ENCODE measurements at places on chromosomes 13 and 19.
A peak's percentile ranks its signal among the peaks of the same experiment; 100 is the strongest.

DNA sequence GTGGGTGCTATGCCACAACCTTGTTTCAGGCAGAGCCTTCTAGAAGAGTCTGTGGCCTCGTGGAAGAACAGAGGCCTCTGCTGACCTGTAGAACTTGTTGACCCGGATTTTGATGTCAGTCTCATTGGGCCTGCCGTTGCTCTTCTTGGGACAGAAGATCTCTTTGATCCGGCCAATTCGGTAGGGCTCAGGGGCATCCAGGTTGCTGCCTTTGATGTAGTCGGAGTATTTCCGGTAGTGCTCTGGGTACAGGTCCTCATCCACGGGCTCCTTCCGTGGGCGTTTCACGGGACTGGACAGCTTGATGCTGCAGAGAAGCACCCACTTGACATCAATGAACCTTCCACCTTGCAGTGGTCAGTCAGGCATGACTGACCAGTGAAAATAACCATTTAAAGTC is 24.0 kb upstream of the EIF3G start:
- no peak overlapping the region for H3K27ac ChIP-seq
- no peak for DNase-seq
- H3K36me3 ChIP-seq: no peaks in the 10 kb centered on the region

- H3K4me3 ChIP-seq: peak overlapping the region; percentile 56
- DNase-seq: no peak
- peaks cover 28% of the 10 kb centered on the region for H3K4me1 ChIP-seq
Observed at GRCh38 chr19:52942386-52943133, 19.3 kb upstream of the ZNF888 start.

- no peak overlapping the region for H3K27ac ChIP-seq
- H3K4me3 ChIP-seq: no peak overlapping the region
- no peaks in the 10 kb centered on the region for H3K36me3 ChIP-seq
- DNase-seq: no peak
- H3K27me3 ChIP-seq: no peaks in the 10 kb centered on the region
Observed at GRCh38 chr19:17755443-17755890, 4.2 kb downstream of the FCHO1 start.

DNA sequence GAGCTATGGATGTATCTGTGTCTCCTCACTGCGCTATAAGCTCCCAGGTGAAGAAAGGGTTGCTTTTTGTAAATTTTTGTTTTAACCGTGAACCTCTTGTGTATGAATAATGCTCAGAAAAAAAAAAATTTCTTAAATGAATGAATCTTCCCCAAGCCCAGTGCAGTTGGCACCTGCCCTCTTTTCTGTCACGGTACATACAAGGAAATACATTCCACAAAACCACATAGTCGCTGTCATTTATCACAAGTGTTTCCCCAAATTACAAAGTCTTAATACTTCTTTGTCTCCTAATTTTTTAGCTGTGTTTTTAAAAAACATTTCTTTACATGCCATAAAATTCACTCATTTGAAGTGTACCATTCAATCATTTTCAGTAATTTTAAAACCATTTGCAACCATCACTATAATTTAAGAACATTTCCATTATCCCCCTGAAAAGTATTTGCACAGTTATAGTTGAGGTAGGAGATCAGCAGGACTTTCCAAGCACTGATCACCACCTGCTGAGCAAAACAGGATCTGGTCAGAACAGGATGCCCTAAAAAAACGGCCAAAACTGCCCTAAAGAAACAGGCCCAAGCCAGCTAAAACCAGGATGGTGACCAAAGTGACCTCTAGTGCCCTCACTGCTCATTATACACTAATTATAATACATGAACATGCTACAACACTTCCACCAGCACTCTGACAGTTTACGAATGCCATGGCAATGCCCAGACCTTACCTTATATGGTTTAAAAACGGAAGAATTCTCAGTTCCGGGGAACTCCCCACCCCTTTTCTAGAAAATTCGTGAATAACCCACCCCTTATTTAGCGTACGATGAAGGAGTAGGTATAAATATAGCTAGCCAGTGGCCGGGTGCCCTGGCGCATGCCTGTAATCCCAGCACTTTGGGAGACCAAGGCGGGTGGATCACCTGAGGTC is 1.3 kb upstream of the TEX30 start:
- peaks cover 16% of the 10 kb centered on the region for H3K4me1 ChIP-seq
- no peak overlapping the region for H3K4me3 ChIP-seq
- no peak overlapping the region for H3K27ac ChIP-seq
- H3K36me3 ChIP-seq: no peaks in the 10 kb centered on the region

GRCh38 chr19:670609-671075 is 5.5 kb upstream of the FSTL3 start:
- no peak overlapping the region for H3K27ac ChIP-seq
- no peaks in the 10 kb centered on the region for H3K36me3 ChIP-seq
- H3K4me1 ChIP-seq: peaks cover 5% of the 10 kb centered on the region
- no peak overlapping the region for H3K4me3 ChIP-seq
- no peak for DNase-seq

DNA sequence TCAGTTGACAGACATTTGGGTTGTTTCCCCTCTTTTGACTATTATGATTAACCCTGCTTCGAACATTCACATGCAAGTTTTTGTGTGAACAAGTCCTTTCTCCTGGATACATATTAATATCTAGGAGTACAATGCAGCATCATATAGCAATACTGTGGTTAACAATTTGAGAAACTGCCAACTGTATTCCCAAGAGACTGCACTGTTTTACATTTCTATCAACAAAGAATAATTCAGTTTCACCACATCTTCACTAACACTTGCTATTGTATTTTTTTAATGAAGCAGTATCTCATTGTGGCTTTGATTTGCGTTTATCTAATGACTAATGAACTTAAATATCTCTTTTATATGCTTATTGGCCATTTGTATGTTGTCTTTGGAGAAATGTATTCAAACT is 184.6 kb upstream of the NBEA start:
- no peaks in the 10 kb centered on the region for H3K36me3 ChIP-seq
- no peak for DNase-seq
- no peaks in the 10 kb centered on the region for H3K27me3 ChIP-seq

- H3K4me1 ChIP-seq: peaks cover 45% of the 10 kb centered on the region
- H3K36me3 ChIP-seq: peaks cover 8% of the 10 kb centered on the region
- H3K4me3 ChIP-seq: peak within 1 kb of the TSS; percentile 78
- DNase-seq: no peak
- H3K27ac ChIP-seq: peak within 1 kb of the TSS; percentile 95
Observed at GRCh38 chr19:12723641-12724426, at the start of gene TNPO2. TNPO2 (minus strand) TSS chr19:12723932; CDS start chr19:12720977, 2,955 bp downstream.

DNA sequence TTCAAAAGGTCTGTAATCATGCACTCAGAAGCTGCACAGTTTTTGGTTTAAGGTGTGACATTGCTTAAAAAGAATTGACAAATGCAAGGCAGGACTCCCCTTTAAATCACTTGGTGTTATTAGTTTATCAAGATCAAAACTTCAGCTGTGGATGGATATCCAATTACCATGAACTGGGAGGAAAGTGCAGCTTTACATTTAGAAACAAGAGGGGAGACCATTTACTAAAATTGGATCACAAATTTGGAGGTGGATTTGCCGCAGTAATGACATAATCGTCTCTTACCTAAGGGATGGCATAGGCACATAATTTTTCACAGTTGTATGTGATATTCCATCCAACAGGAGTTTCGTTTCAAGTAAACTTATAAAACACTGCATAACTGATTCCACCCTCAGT is 1610.2 kb downstream of the SLITRK5 start:
- DNase-seq: no peak
- H3K27ac ChIP-seq: no peak overlapping the region
- H3K36me3 ChIP-seq: no peaks in the 10 kb centered on the region
- H3K4me3 ChIP-seq: no peak overlapping the region

DNA sequence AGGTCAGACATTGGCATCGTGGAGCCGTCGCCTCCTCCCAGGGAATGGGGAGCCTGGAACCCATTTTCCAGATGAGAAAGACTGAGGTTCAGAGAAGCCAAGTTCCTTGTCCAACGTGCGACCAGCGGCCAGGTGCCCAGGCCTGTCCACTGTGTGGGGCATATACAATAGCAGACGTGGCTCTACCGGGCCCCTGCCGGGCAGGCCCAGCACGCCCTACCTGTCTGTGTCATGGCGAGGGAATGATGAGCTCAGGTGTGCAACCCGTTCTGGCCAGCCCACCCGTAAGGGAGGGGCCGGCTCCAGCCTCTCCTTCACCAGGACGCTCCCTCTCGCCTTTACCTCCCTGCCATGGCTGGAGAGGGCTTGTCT is 837 bp downstream of the GNA15 start:
- H3K27ac ChIP-seq: peak overlapping the region; percentile 83
- no peaks in the 10 kb centered on the region for H3K27me3 ChIP-seq
- peaks cover 9% of the 10 kb centered on the region for H3K4me1 ChIP-seq
- H3K36me3 ChIP-seq: no peaks in the 10 kb centered on the region
- peak overlapping the region; percentile 32 for H3K4me3 ChIP-seq

DNA sequence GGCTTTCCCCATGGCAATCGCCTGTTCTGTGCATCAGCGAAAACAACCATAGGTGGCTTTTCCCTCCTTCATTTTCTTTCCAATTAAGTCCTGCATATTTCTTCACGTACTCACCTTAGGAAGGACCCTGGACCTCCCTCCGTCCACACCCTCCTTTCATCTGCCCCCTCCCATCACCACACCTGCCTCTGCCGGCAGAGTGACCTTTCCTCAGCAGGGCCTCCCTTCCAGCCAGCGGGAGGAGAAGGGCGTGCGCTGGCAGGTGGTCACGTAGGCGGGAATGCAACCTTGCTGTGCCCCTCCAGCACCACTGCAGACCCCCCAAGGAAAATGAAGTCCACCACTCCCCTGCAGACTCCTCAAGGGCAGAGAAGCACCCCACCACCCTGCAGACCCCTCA is 61.1 kb downstream of the GSX1 start:
- no peak for DNase-seq
- no peaks in the 10 kb centered on the region for H3K4me1 ChIP-seq
- no peak overlapping the region for H3K27ac ChIP-seq
- H3K36me3 ChIP-seq: no peaks in the 10 kb centered on the region
- H3K27me3 ChIP-seq: no peaks in the 10 kb centered on the region

GRCh38 chr13:43368003-43368402 is 344.6 kb downstream of the DNAJC15 start:
- H3K27ac ChIP-seq: no peak overlapping the region
- no peaks in the 10 kb centered on the region for H3K36me3 ChIP-seq
- H3K4me1 ChIP-seq: peaks cover 29% of the 10 kb centered on the region
- H3K4me3 ChIP-seq: no peak overlapping the region
- DNase-seq: no peak
- no peaks in the 10 kb centered on the region for H3K27me3 ChIP-seq

DNA sequence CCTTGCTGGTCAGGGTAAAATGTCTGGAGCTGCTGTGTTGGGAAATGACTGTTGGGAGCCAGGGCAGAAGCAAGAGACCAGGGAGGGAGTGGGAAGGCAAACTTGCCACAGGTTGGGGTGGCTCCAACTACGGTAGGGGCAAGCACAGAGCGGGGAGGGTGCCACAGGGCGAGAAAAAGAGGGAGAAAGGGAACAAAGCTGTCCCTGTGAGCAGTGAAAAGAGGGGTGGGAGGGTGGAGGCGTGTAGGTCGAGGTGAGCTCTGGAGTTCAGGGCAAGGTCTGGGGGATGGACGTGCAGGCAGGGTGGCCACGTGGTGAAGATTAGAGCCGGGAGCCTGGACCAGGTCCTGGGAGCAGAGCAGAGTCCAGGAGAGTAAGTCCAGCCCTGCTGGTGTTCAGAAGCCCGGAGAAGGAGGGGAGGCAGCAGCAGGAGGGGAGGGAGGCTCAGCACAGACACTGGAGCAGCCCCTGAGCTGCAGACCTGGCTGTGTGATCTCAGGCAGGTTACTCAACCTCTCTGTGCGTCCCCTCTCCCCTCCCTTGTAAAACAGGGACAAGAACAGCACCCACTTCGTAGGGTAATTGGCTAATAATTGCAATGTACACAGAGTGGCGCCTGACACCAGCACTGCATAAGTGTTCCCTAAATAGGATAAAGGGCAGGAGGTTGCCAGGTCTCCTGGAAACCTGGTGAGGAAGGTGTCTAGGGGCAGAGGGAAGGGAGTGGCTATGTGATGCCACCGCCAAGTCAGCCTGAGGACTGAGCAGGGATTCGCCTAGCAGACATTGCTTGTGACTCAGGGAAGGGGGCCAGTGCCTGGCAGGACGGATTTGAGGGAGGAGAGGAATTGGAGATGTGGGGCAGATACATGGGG is 3.2 kb upstream of the POLR2E start:
- no peaks in the 10 kb centered on the region for H3K36me3 ChIP-seq
- peak overlapping the region; percentile 99 for H3K27ac ChIP-seq
- H3K4me3 ChIP-seq: no peak overlapping the region
- no peaks in the 10 kb centered on the region for H3K27me3 ChIP-seq
- DNase-seq: no peak

- no peak for DNase-seq
- H3K36me3 ChIP-seq: peaks cover 21% of the 10 kb centered on the region
- H3K27me3 ChIP-seq: no peaks in the 10 kb centered on the region
- H3K27ac ChIP-seq: peak overlapping the region; percentile 40
- no peak overlapping the region for H3K4me3 ChIP-seq
Observed at GRCh38 chr13:109756778-109757177, 29.6 kb downstream of the IRS2 start.

- peak overlapping the region; percentile 76 for H3K4me3 ChIP-seq
- H3K27me3 ChIP-seq: no peaks in the 10 kb centered on the region
- no peak for DNase-seq
- peak overlapping the region; percentile 96 for H3K27ac ChIP-seq
Observed at GRCh38 chr19:55383279-55384130, 587 bp downstream of the TMEM238 start.

DNA sequence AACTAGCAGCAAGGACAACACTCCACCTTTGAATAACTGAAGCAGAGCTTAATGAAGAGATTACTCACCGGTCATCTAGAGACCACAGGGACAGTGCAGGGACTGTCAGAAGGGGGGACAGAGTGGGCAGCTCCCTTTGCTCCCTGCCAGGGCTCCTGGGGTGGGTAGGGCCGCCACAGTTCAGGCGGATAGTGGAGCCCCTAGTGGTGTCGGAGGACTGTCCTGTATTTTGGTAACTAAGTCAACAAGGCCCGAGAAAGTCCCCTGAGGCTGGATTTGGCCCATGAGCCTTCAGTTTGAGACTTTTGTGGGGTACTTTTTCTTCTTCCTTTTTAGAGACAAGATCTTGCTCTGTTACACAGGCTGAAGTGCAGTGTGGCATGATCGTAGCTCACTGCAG is 44.6 kb downstream of the GJA3 start:
- H3K27ac ChIP-seq: no peak overlapping the region
- no peak for DNase-seq
- H3K4me1 ChIP-seq: peaks cover 9% of the 10 kb centered on the region
- no peaks in the 10 kb centered on the region for H3K27me3 ChIP-seq
- H3K36me3 ChIP-seq: no peaks in the 10 kb centered on the region

- no peak overlapping the region for H3K4me3 ChIP-seq
- no peak for DNase-seq
- no peaks in the 10 kb centered on the region for H3K4me1 ChIP-seq
- no peak overlapping the region for H3K27ac ChIP-seq
- H3K36me3 ChIP-seq: no peaks in the 10 kb centered on the region
Observed at GRCh38 chr13:39052944-39053343, 14.7 kb downstream of the NHLRC3 start.

GRCh38 chr13:96991072-96991471 is 3.2 kb downstream of the OXGR1 start:
- no peak for DNase-seq
- H3K36me3 ChIP-seq: no peaks in the 10 kb centered on the region
- no peaks in the 10 kb centered on the region for H3K4me1 ChIP-seq
- H3K27ac ChIP-seq: no peak overlapping the region
- H3K4me3 ChIP-seq: no peak overlapping the region

Data from vagina (tissue), 2 donors.